Occipital lobe (tissue), 3 donors: ENCODE measurements at places on chromosomes 13 and 19. TPM values are rescaled to one million over a fixed set of nuclear protein-coding genes. Genes with fewer than 3 reads are reported as not detected.

Gene TBC1D4
- total RNA-seq = 17.6 TPM

Gene KLF5
- 2.2 TPM for total RNA-seq

Gene NKG7
- not detected for total RNA-seq

Gene HCN2
- 8.0 TPM for total RNA-seq

Gene C5AR2
- 0.31 TPM for total RNA-seq

Gene ZNF66
- total RNA-seq = 22.8 TPM

Gene ZNF525
- total RNA-seq = 37.1 TPM

Gene KLK13
- not detected for total RNA-seq

Gene COMP
- total RNA-seq = not detected
